ENCODE measurements at places on chromosomes 11 and 22.

- DNase-seq, result no peak
Measured at GRCh38 chr22:35752006-35752862, 34.6 kb downstream of the APOL5 start.

DNA sequence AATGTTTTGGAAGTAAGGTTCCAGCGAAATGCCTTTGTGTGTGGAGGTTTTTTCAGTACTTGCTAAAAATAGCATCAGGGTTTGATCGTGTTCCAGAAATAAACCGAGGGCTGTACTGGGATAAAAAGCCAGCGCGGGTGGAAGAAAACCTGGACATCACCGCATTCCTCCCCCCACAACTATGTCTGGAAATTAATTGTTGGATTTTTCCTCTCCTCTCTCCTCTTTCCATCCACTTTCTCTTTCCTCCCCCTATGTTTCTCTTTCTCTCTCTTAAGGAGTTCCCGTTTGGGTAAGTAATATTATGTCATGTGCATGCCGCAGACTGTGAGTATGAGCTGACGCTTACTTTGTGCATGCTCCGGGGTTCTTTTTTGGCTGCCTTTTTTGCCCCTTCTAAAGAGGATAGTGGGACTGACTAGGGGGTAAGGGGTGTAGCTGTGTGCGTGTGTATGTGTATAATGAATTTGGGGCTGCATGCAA is 104.2 kb upstream of the HSD17B12 start:
- DNase-seq, result no peak

- no peak for DNase-seq
Measured at GRCh38 chr11:33001281-33001680, 14.4 kb upstream of the DEPDC7 start.

- no peak for DNase-seq
Measured at GRCh38 chr22:31569126-31569525, 72.8 kb downstream of the SFI1 start.

DNA sequence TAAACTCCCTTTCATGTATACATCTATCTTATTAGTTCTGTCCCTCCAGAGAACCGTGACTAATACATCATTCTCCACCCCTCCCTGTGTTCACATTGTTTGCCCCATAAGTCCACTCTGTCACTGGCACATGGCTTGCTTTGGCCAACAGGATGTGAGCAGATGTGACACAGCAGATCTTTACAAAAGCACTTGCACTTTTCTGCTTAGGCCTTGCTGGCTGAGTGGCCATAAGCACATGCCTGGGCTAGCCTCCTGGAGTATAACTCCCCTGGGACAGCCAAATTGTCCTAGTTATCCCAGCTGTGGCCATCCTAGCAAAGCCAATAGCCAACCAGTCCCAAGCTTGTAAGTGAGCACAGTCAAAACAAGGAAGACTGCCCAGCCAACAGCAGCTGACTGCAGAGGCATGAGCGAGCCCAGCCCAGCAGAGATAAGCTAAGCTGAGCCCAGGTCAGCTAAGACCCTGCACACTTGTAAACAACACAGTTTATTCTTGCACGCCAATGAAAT is 9.7 kb upstream of the RCN1 start:
- DNase-seq, result no peak

DNA sequence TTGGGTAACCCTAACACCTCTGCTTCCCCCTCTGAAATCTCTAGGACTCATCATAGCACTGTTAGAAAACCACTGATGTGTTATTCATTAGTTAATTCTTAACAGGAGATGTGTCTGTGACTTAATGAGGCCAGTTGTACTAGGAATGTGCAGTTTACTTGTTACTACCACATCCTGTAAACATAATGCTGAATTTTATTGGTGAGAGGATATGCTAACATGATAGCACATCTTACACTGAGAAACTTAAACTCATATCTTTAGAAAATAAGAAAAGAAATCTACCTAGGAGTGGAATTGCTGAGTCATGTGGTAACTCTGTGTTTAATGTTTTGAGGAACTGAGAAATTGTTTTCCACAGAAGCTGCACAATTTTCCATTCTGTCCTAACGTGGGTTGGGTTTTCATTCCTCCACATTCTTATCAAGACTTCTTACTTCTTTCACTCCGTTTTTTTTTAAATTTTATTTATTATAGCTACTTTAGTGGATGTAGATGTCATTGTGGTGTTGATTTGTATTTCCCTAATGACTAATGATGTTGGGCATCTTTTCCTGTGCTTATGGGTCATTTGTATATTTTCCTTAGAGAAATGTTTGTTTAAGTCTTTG is 33.7 kb downstream of the RNF121 start:
- no peak for DNase-seq

GRCh38 chr22:24768537-24769374 is 5.8 kb downstream of the PIWIL3 start:
- no peak for DNase-seq

All from activated CD4-positive, CD25-positive, alpha-beta regulatory T cell (primary cell).